ENCODE measurements at places on chromosomes 4 and X. TPM values are rescaled to one million over a fixed set of nuclear protein-coding genes. Genes with fewer than 3 reads are reported as not detected.

TEX11 gene
- not detected for total RNA-seq

TMEM156 gene
- total RNA-seq: 0.49 TPM

F8A3 gene
- total RNA-seq: 9.4 TPM

POU3F4 gene
- total RNA-seq: not detected

MAGEA11 gene
- total RNA-seq: not detected

IL15 gene
- 1.8 TPM for total RNA-seq

ARSJ gene
- 16.2 TPM for total RNA-seq

VCX gene
- total RNA-seq: not detected

SYTL5 gene
- total RNA-seq: not detected
